ENCODE measurements at places on chromosomes 12 and 14.
A peak's percentile ranks its signal among the peaks of the same experiment; 100 is the strongest.

DNA sequence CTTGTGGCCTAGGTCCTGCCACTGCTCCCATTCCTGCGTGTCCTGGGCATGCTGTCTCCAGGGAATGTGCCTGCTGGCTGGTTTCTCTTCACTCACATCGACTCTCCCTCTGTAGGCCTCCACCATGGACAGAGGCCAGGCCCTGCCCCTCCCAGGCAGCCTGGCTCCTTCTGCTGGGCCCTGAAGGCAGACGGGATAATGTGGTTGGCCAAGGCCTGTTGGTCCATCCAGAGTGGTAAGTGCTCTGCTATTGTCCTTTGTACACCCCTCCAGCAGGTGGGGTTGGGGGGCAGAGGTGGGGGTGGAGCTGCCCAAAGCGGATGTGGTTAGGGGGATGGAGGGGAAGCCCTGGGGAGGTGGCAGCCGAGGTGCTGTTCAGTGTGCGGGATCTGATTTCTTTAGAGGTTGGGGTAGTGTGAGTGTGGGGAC, 9.5 kb upstream of the NR4A1 start:
- peak; percentile 67 for DNase-seq

DNA sequence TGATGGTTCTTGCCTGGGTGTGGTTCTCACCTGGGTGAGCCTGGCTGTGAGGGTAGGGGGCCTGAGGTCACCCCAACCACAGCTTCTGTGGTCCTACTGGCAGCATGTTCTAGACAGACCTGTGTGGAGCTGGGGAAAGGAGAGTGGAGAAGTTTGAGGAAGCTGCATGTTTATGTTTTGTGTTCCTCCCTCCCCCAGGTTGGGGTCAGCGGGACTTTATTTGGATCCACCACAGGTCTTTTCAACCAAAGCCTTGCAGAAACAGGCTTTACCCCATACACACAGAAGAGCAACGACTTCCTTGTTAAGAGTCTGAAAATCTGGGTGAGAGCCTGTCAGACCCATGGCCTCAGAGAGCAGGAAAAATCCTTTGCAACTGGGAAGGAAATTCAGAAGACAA, 5.6 kb downstream of the CD9 start:
- no peak for DNase-seq

DNA sequence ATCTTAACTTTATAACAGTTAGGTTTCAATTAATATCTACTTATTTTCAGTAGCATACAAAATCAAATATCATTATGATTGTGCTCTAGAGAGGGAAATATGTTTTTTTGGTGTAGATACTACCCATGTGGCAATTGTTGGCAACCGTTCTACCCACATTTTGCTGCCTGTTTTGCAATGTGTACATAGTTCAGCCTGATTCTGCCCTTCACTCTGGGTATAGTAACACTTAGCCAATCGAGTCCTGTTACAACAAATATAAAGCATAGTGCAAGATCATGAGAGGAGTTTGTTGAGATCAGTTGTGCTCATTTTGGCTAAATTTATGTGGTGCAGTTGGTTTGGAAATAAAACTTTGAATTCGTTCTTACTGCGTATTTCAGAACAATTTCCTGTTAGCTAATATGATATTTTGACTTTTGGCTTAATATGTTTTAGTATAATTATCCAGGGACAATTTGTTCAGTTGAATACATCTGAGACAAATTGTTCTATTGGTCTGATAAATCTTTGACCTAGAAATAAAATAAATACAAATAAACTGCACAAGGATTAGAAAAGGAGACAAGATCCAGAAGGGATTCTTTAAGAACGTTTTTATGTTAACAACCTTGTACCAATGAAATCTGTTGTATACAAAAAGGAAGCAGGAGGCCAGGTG, 76.9 kb downstream of the ATF7IP start:
- no peak for DNase-seq

DNA sequence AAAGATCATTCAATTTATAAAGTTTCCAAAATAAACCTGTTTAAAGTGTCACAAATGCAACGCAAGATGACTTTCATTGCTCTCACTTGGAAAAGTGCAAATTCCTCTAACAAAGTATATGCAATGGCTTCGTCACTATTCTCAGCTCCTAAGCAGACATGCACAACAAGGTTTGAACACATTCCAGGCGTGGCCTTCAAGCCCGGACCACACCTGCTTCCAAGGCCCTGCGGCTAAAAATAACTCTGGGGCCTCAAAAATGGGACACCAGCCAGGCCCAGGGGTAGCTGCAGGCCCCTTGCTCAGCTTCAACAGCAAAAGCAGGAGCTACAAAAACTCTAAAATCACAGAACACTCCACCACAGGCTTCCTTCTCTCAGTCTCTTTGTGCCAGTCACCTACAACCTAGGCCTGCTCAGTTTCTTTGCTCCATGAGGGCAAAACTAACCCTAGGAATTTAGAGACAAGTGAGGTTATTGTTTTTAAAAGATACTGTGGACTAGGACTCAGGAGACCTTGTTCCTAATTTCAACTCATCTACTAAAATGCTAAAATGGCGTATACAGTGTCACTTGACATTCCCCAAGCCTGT, 29.3 kb downstream of the DUSP16 start:
- no peak for DNase-seq

Measured in stimulated activated naive CD8-positive, alpha-beta T cell treated with anti-CD3 and anti-CD28 coated beads, Interleukin-15, amount 100 ng/mL, for 72 hours (primary cell).